ENCODE measurements at places on chromosomes 6 and 20.

- DNase-seq = peak; percentile 84
Observed at GRCh38 chr20:1324598-1325172, 4.3 kb downstream of the SDCBP2 start.

- no peak for DNase-seq
Observed at GRCh38 chr6:53109612-53110011, 39.0 kb downstream of the GCM1 start.

DNA sequence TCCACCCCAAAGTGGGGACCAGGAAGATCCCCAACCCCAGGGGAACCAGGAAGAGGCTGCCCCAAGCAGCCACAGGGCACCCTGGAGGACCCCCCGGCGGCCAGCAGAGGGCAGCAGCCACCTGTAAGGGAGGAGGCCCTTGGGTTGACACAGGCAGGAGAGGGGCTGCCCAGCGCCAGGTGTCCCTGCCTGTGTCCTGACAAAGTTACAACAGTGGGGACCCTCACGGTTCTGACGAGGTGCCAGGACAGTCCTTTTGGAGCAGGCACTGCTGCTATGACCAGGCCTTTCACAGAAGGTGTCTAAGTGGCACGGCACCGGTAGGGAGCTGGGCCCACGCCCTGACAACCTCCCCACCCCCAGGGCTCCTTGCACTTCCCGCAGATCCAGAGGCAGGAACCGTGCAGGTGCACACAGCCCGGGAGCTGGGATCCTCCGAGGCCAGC, 176.7 kb downstream of the BMP7 start:
- peak; percentile 19 for DNase-seq

DNA sequence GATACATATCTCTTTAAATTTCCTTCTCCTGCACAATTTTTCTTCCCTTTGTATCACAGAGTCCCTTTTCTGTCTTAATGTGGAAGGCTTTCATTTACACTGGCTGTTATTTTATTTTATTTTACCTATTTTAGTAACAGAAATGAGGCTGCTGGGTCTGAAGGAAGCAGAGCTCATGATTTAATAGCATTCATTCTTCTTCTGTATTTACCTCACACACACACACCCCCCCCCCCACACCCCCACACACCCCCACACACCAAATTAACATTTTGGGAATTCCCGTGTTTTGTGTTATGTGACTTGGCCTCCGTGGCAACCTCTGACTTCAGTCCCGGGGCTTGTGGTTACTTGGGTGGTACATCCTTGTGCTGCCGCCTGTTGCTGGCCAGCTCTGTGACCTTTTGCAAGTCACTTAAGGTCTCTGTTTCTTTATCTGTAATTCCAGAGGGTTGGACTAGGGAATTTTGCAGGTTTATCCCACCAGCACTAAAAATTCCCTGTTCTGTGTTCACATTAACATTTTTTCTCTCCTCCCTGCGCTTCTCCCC, 108.8 kb downstream of the TIAM2 start:
- peak; percentile 10 for DNase-seq

DNA sequence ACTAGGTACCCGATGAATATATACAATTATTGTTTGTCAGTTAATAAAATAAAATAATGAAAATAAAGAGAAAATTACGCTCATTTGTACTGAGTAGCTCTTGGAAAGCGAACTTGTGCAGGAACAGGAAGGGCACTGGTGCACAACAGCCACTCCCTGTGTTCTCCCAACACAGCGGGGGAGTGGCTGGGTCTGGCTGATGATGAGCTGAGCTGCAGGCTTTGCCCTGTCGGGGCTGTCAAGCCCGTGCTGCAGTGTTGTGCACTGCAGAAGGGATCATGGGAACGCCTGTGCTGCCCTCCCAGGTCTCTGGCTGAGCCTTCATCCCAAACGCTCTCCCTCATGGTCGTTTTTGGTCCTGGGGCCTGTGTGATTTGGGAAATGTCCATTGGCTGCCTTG, 131.7 kb upstream of the MAP3K4 start:
- DNase-seq = no peak

DNA sequence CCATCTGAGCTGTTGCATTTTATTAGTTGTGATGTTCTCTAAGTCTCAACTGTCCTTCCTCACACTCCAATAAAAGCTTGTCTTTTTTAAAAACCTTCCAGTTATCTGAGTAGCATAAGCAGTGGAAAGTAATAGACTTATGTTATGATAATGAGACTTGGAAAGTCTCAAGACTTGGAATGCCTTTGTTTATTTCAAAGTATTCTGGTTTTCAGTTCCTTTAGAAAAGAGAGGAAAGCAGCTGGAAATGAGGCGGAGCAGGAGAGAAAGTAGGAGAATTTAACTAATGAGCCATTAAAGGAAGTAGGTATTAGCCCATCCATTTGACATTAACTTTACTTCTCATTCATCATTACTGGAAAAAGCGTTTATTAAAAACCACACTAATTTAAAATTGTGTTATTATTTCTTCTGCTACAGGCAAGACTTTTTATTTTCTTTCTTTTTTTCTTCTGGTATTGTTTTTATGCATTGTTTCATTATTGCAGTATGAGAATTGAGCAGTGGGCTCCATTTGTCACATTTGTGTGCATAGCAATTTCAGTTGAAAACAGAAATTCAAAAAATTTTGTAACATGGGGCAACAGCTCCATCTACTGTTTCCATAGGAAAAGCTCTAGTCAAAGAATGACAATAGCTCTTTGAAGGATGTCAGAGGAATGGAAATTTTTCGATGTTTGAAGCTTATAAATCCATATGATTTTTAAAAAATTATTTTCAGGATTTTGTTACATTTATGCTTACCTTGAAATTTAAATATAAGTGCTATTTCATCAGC, 194.8 kb downstream of the COL9A1 start:
- DNase-seq = no peak

- no peak for DNase-seq
Observed at GRCh38 chr6:142367501-142368018, 65.8 kb downstream of the ADGRG6 start.

DNA sequence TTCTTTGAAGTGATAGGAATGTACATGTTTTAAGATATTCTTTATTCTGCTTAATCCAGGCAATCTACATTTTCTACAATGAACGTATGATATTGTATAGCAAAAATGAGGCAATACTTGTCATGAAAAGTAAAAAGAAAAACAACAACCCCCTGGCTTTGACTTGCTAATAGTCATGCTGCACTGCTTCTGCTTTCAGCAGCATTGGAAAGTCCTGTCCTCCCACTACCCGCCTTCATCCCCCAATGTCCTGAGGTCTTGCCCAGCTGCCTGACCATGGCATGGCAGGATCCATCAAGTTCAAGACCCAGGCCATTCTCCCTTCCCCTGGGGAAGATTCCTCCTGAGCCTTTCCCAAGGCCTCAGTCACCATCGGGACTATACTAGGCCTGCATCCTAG, 156.5 kb downstream of the SH3BGRL2 start:
- DNase-seq = no peak

DNA sequence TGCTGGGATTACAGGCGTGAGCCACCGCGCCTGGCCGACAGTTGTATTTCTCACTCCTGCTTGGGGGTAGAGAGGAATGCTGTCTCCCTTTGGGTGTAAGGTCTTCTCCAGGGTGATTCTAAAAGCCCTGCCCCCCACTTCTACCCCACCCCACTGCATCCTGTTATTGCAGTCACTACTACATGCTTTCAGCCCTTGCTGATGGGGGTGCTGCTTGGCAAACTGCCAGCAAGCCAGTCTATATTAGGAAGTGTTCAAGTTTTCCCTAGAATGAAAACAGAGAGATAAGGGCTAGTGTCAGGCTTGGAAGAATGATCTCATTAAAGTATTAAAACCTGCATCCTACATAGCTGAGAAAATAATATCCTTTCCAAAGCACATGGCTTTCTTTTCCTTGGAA, 31.3 kb downstream of the TTI1 start:
- no peak for DNase-seq

DNA sequence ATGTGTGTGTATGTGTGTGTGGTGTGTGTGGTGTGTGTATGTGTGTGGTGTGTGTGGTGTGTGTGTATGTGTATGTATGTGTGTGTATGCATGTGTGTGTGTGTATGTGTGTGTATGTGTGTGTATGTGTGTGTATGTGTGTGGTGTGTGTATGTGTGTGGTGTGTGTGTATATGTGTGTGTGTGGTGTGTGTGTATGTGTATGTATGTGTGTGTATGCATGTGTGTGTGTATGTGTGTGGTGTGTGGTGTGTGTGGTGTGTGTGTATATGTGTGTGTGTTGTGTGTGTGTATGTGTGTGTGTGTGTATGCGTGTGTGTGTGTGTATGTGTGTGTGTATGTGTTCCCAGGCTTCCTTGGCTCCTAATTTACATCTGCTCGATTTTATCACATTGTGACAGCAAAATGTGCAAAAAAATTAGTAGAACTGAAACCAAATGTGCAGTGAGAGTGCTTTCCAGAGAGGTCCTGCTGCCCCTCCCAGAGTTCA, 234.5 kb downstream of the BMP7 start:
- DNase-seq = no peak

- no peak for DNase-seq
Observed at GRCh38 chr20:20835897-20836296, 123.5 kb upstream of the RALGAPA2 start.

DNA sequence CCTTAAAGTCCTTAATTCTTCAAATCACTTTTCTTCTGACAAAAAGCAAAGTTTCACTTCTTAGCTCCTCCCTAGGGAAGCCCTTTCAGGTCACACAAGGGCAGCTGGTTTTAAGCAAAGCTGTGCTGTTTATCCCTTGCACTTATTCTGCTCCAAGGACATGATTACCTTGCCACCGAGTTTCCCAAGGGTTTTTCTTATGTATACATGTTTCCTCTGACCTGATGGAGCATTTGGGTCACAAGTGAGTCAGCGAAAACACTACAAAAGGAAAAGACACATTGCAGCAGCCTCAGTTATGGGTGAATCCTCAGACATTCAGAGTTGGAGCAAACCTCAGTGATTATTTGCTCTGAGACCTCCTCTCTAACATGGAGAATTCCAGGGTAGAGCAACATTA, 26.6 kb upstream of the ILRUN start:
- no peak for DNase-seq

- DNase-seq = no peak
Observed at GRCh38 chr20:51800872-51801121, 1.5 kb downstream of the SALL4 start.

DNA sequence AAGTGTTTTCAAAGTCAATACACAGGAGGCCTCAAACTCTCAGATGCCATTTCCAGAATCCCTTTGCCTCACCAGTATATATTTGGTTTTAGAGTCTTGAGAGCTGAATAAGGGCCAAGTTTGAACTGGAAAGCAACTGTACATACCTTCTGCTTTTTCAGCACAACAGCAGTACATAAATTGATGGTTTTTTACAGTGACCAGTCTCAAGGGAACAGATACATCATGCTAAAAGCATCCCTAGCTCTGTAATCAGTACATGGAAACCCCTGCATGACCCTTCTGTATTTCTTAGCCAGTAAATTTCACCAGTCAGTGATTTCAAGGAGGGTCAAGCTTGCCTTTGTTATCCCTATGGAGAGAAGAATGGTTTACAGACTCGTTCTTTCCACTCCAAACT, 40.6 kb upstream of the ECHDC1 start:
- DNase-seq = no peak

- DNase-seq = no peak
Observed at GRCh38 chr20:63556873-63557478, 3.0 kb downstream of the FNDC11 start.

GRCh38 chr20:11431621-11432020, 486.1 kb upstream of the BTBD3 start:
- DNase-seq = no peak

GRCh38 chr6:157090736-157091135, 232.6 kb downstream of the TMEM242 start:
- DNase-seq = no peak

- no peak for DNase-seq
Observed at GRCh38 chr6:166905013-166905412, 51.3 kb downstream of the RNASET2 start.

DNA sequence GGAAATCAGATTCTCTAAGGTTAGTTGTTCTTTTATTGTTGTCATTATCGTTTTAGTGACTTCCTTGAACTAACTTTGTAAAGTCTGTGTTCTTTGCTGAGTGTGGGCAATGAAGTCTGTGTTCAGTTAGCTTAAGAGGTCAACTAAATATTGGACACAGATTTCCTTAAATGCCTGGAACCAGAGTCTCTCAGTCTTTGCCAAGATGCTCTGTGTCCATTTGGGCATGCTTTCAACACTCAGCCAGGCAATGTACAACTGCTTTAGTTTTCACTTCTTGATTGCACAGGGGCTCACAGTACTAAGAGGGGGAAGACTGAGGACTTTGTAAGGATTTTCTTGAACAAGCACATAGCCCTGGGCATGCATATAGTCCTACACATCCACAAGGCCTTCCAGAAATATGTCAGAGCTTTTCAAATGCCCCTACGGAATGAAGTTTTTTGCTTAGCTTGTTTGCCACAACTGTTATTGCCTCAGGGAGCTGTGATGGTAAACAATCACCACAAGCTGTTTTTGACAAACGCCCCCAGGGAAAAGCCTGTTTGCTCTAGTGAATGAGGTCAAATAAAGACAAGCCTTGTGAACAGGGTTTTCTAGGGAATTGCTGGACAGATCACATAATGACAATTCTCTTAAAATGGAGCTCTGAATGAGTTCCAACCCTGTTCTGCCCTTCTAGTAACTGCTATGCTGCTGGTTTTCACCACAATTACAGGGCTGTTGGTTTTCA, 82.5 kb downstream of the B3GAT2 start:
- DNase-seq = no peak

DNA sequence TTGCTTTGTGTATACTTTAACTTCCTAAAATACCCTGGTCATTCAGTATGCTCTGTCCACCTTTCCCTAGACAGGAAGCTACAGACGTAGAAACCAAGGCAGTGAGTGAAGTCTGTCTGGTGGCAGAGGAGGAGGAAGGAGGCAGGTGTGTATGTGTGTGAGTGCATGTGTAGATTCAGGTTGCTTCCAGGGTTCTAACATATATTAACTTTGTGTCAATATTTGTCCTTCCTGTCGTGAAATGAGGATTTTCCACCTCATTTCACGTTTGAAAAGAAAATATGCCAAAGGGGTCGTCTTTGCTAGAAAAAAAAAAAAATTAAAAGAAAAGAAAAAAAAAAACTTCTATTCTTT, 411.5 kb downstream of the PKHD1 start:
- no peak for DNase-seq

DNA sequence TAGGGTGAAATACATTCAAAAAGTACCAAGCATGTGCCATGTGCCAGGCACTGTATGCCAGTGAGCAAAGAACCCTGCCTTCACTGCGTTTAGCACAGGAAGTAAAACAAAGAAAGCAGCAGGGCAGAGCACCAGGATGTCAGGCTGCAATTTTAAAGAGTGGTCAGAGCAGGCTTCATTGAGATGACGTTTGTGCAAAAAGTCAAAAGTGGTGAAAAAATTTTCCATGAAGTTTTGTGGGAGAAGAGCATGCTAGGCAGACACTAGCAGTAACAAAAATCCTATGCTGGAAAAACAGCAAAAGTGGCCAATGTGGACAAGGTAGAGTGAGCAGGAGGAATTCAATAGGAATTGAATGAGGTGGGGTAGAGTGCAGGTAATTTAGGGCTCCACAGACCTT, 31.3 kb downstream of the AKIRIN2 start:
- no peak for DNase-seq

GRCh38 chr20:6829510-6830116, 62.1 kb downstream of the BMP2 start:
- DNase-seq = no peak

- DNase-seq = no peak
Observed at GRCh38 chr20:50681359-50682064, 9.8 kb downstream of the RIPOR3 start.
